ENCODE measurements at places on chromosomes 2 and 18.

- DNase-seq: no peak
These were observed 117.9 kb upstream of the PPP1CB start for GRCh38 chr2:28633746-28634145.

GRCh38 chr2:121816797-121817196 lies 61.3 kb downstream of the TSN start:
- DNase-seq: no peak

- DNase-seq: no peak
These were observed 188.1 kb upstream of the ETAA1 start for GRCh38 chr2:67208887-67209500.

DNA sequence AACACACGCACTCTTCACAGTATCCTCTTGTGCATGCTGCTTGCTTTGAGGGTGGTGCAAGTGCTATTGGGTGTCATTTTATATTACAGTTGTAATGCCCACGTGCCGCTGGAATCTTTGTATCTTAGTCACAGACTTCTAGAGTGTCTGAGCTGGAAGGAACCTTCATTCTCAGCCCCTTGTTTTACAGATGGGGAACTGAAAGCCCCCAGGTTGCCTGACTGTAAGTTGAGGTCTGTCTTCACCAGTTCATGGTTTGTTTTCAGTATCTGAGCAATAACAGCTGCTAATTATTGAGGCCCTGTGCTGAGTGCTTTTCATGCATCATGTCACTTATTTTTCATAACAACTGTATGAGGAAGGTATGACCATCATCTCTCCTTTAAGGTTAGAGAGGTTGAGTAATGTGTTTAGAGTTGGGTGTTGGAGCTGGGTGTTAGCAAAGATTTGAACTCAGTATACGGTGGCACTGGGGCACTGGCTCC lies 77.0 kb downstream of the PRKCE start:
- no peak for DNase-seq

- no peak for DNase-seq
These were observed 1361.0 kb downstream of the DSC3 start for GRCh38 chr18:29681578-29681977.

- DNase-seq: no peak
These were observed 1.2 kb upstream of the CLASP1 start for GRCh38 chr2:121650315-121650930.

DNA sequence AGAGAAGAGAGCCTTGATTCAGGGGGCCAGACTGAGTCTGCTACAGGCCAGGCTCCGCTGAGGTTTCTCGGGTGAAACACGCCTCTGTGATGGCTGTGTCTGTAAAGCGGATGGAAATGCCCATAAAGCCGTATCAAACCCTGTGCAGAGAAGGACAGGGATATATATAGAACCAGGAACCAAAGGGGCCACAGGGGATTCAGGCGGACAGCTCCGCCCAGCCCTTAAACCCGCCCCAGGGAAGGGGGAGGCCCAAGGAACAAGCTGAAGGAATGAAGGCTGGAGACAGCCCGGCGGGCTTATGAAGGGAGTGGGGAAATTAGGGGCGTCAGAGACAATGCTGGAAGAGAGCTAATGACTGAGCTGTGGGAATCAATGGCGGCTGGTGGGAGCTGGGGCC lies 42.1 kb downstream of the NHEJ1 start:
- no peak for DNase-seq

DNA sequence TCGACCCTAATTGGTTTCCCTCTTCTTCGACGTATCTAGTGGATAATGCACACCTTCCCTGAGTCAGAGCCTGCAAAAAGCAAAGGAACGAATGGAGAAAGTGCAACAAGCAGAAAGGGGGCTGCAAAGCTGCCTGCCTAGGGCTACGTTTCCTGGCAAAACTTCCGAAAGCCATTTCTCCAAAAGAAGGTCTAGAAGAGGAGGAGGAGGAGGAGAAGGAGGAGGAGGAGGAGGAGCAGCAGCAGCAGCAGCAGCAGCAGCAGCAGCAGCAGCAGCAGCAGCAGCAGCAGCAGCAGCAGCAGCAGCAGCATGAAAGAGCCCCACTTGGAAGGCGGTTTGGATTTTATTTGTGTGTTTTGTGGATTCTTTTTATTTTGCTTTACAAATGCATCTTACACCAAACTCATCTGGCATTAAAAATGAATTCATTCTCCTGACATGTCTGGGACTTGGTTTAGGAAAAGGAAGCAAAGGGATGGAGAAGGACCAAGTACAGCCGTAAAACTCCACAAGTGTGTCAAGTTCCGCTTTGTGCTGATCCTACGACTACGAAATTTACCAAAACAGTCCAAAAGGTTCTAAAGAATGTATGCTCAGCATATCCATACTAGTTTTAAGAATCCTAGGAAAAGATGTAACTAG lies 2.0 kb downstream of the TCF4 start:
- no peak for DNase-seq

- peak; percentile 32 for DNase-seq
These were observed 298.9 kb downstream of the DSEL start for GRCh38 chr18:67217551-67218166.
